ENCODE measurements at places on chromosomes 7 and 10. TPM values are rescaled to one million over a fixed set of nuclear protein-coding genes. Genes with fewer than 3 reads are reported as not detected.

Gene YKT6
- 106 TPM for total RNA-seq

Gene SLC16A12
- total RNA-seq = 0.32 TPM

Gene KLF14
- not detected for total RNA-seq

Gene FFAR4
- not detected for total RNA-seq

Gene ADRB1
- total RNA-seq = 0.52 TPM

Gene RHOBTB1
- total RNA-seq = 5.5 TPM

Gene CAV1
- 413 TPM for total RNA-seq

Gene NPSR1
- total RNA-seq = not detected

Gene HOXA9
- 66.1 TPM for total RNA-seq

Gene FIGNL1
- total RNA-seq = 33.1 TPM

Gene NPY
- total RNA-seq = 2.4 TPM

Gene APBB1IP
- total RNA-seq = 0.37 TPM

Gene COL28A1
- not detected for total RNA-seq
